Sciatic nerve (tissue), 2 donors: ENCODE measurements at places on chromosomes 13 and 19. TPM values are rescaled to one million over a fixed set of nuclear protein-coding genes. Genes with fewer than 3 reads are reported as not detected.

Gene IL4I1
- 4.6 TPM for total RNA-seq

Gene SSC5D
- total RNA-seq = 13.5 TPM

Gene MED4
- total RNA-seq = 46.4 TPM

Gene ICAM5
- 1.6 TPM for total RNA-seq

Gene SIGLEC5
- not detected for total RNA-seq

Gene ZNF599
- 10.0 TPM for total RNA-seq

Gene C13orf42
- total RNA-seq = not detected

Gene ZNF682
- 6.1 TPM for total RNA-seq

Gene ZNF506
- total RNA-seq = 37.2 TPM

Gene PRR22
- 1.0 TPM for total RNA-seq

Gene SNRPD2
- 209 TPM for total RNA-seq

Gene FAM98C
- total RNA-seq = 24.8 TPM

Gene CEACAM21
- total RNA-seq = 2.5 TPM

Gene CGB7
- not detected for total RNA-seq

Gene CKM
- not detected for total RNA-seq

Gene FAM83E
- total RNA-seq = not detected

Gene LRRC63
- 0.49 TPM for total RNA-seq

Gene PDE4A
- 11.0 TPM for total RNA-seq

Gene ERICH6B
- not detected for total RNA-seq

Gene FCER2
- total RNA-seq = 3.7 TPM

Gene ZNF880
- total RNA-seq = 25.9 TPM

Gene RB1
- 58.5 TPM for total RNA-seq

Gene POU4F1
- not detected for total RNA-seq

Gene SIAH3
- not detected for total RNA-seq

Gene COL4A1
- 423 TPM for total RNA-seq

Gene LIM2
- not detected for total RNA-seq

Gene GIPR
- 5.0 TPM for total RNA-seq

Gene KLC3
- not detected for total RNA-seq

Gene ANO8
- total RNA-seq = 14.8 TPM

Gene IRGC
- total RNA-seq = not detected

Gene DAND5
- total RNA-seq = not detected

Gene LRP3
- total RNA-seq = 21.7 TPM

Gene SHD
- not detected for total RNA-seq

Gene SLC10A2
- not detected for total RNA-seq

Gene AKAP8
- 51.9 TPM for total RNA-seq

Gene CRLF1
- total RNA-seq = 4.5 TPM

Gene PLPP2
- 8.6 TPM for total RNA-seq

Gene MATK
- 1.6 TPM for total RNA-seq

Gene MEX3D
- 27.1 TPM for total RNA-seq

Gene GJB2
- 6.4 TPM for total RNA-seq

Gene CALR3
- total RNA-seq = not detected

Gene ZSCAN1
- 0.40 TPM for total RNA-seq
